ENCODE measurements at places on chromosomes 3 and 15. TPM values are rescaled to one million over a fixed set of nuclear protein-coding genes. Genes with fewer than 3 reads are reported as not detected.

DNA sequence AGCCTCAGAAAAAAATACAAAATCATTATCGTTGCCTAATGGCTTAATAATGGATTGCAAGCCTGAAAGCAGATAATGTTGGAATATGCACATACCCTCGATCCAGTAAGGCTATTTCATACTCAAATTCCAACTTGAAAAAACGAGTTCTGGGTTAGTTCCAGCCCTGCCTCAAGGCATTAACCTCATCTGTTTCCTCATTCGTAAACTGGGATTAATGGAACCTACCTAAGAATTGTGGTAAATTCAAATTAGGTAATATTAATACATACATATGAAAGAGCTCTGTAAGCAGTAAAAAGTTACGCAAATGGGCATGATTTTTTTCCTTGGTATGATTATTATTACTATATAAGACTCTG lies 107.5 kb downstream of the SRGAP3 start:
- DNase-seq, result no peak

GRCh38 chr3:178100908-178101307 lies 435.3 kb upstream of the KCNMB2 start:
- DNase-seq, result no peak

- DNase-seq, result no peak
These were observed 130.5 kb downstream of the FOXB1 start for GRCh38 chr15:60134609-60135008.

ANKRD34C gene
- total RNA-seq, result not detected

DCLK3 gene
- total RNA-seq, result not detected

- DNase-seq, result no peak
These were observed 4.6 kb downstream of the ERICH6 start for GRCh38 chr3:150699068-150699639.

GRCh38 chr15:76062286-76062685 lies 2.5 kb downstream of the TMEM266 start:
- no peak for DNase-seq

PAK6 gene
- total RNA-seq, result not detected

RARRES1 gene
- not detected for total RNA-seq

IL17RE gene
- total RNA-seq, result 0.24 TPM

GRCh38 chr15:77773903-77774302 lies 141.2 kb upstream of the LINGO1 start:
- no peak for DNase-seq

RHOV gene
- not detected for total RNA-seq

RASL12 gene
- not detected for total RNA-seq

DNA sequence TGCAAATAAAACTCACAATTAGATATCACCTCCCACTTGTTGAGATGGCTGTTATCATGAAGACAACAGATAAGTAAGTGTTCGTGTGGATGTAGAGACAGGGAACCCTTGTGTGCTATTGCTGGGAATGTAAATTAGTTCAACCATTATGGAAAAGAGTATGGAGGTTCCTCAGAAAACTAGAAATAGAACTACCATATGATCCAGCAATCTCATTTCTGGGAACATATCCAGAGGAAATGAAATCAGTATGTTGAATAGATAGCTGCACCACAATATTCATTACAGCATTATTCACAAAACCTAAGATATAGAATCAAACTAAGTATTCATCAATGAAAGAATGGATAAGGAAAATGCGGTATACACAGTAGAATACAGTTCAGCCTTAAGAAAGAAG lies 418.7 kb upstream of the CNTN6 start:
- DNase-seq, result no peak

GP5 gene
- 0.64 TPM for total RNA-seq

DNA sequence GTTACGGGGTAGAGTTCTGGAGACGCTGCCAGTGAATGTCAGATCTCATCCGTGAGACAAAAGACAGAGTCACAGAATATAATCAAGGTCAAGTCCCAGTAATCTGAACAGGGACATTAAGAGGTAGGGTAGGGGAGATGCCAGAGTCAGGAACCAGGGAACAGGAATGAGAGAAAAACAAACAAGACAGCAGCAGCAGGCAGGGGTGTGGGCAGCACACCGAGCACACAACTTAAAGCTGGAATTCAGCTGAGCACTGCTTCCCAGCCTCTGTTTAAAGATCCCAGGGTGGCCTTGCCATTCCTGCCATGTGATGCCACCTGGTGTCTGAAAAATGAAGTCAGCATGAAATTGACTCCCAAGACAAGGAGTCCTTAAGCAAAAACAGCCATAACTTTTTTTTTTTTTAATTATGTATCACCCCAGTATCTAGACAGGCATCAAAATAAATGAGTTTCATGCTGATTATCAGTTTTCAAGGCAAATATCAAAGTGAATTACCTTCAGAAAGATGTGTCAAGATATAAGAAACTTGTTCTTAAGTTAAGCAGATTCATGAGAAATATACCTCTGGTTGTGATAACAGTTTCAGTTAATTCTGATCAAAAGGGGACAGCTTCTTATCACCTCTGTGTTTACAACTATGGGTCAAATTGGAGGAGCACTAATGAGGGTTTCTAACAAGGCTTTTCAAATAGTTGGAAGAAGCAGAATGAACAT lies 203.7 kb downstream of the SLC9A9 start:
- DNase-seq, result peak; percentile 48

- DNase-seq, result no peak
These were observed 15.3 kb upstream of the ABHD17C start for GRCh38 chr15:80679804-80680175.

DNA sequence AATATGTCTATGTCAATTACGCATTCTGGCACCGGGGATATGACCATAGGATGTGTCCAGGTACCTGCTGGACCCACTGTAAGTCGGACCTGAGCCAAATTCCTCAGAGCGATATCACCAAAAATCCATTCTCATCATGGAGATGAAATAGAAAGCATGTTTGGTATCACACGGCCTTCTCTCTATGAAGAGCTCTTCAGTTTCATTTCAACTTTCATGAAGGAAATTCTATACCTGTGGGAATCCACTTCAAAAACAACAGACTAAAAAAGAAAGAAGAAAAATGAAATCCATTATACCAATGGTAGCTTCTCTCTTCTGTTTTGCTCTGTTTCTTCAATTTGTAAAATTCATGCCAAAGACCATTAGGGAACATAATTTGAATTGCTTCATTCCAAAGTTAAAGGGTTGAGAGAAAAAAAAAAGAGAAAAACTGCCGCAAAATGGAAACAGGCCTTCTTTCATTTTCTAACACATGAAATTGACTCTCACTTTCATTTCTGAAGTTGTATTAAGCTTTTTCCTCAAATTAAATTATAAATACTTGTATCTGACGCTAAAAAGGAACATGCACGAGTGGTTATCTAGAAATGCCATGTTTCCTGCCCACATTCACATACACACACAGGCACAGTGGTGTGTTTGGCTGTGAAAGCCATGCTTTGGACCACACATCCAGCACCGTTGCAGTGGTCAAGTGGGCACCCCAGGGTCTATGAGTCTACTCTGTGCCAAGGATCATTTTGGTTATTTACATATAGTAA lies 46.9 kb upstream of the DIPK2A start:
- DNase-seq, result no peak

ZNF148 gene
- total RNA-seq, result 22.2 TPM

DNA sequence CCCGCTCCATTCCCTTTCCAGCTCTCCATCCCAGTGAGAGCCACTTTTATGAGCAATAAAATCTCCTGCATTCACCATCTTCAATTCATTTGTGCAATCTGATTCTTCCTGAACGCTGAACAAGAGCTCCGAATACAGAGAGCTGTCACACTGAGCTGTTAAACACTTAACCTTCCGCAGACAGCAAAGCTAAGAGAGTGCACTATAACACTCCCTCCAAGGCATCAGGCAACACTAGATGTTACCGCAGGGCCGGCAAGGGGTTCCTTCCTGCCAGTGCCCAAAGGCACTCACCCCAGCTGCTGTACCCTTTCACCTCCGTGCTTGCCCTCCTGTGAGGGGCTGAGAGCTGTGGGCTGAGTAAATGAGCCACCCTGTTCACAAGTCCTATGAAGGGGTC lies 85.6 kb downstream of the BCHE start:
- no peak for DNase-seq

DNA sequence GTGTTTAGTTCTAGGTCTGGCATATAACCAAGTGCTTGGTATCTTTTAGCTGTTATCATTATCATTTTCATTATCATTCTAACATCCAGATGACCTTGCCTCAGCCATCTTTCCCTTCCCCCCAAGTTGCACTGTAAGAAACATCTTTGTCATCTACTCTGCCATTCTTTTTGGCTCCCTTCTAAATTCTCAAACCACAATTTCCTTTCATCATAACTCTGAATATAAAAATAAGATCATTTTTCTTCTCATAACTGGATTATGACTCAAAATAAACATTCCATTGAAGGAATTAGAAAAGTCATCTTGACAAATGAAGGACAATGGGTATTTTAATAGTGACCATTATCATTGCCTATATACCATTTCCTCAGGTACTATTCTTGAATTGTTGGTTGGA lies 786.2 kb downstream of the AGBL1 start:
- no peak for DNase-seq

A4GNT gene
- not detected for total RNA-seq

OCA2 gene
- not detected for total RNA-seq

DNA sequence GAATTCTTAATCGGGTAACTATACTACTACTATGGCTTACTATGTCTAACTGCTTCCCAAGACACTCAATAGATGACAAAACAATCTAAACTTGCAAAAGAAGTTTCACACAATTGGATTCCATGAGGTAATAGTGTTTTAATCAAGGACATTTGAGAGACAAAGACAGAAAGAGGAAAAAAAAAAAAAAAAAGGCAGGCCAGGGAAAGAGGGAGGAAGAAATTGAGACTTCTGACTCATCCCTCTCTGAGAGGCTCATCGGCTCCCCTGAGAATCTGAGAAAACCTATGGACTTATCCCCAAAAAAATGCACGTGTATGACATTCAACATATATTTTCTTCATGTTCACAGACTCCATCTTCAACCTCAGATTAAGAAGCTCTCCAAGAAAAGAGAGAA lies 61.0 kb downstream of the SCAPER start:
- DNase-seq, result no peak

CEMIP gene
- total RNA-seq, result not detected

GRCh38 chr3:11445883-11446282 lies 173.7 kb downstream of the ATG7 start:
- no peak for DNase-seq

C3orf22 gene
- total RNA-seq, result not detected

NLGN1 gene
- total RNA-seq, result not detected

DNA sequence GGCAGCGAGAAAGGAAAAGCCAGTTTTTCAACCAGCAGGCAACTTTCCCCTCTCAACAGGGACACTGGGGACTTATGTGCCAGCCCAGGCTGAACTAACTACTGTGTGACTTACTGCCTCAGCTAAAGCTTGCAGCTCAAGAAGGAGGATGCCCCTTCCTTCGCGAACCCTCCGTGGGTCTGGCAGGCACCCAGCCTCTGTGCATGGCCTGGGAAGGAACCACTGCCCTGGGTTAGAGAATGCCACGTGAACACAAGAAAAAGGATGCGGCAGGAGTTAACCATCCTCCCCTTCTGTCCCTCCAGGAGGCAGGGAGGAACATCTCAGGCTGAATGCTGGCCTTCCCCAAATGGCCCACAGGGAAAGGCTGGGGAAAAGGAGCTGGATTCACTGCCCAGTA lies 29.0 kb downstream of the CHDH start:
- DNase-seq, result no peak

SGO1 gene
- total RNA-seq, result 36.2 TPM

- DNase-seq, result no peak
These were observed 174.2 kb upstream of the ATP10A start for GRCh38 chr15:26037369-26037768.

DNA sequence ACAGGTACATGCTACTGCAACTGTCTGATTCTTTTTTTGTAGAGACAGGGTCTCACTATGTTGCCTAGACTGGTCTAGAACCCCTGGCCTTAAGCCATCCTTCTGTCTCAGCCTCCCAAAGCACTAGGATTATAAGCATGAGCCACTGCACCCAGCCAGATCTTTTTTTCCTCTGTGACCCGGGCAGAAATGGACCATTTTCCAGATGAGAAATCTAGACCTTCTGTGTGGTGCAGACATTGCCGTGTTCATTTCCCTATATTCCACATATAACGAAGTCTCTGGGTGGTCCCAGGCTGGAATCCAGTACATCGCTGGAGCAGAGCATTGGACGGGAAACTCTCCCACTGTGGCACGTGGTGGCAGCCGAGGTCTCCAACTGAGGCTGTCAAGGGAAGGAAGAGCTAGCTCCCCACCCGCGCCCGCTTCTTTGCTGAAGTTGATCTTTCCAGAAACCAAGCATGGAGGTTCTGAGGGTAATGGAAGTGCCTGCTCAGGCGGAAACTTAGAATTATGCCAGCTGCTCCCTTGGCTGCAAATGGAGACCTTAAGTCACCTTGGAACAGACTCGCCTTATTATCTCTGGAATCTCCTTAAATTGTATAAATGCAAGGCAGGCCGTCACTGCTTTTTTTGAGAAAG lies 23.1 kb upstream of the TXNRD3 start:
- DNase-seq, result no peak

DNA sequence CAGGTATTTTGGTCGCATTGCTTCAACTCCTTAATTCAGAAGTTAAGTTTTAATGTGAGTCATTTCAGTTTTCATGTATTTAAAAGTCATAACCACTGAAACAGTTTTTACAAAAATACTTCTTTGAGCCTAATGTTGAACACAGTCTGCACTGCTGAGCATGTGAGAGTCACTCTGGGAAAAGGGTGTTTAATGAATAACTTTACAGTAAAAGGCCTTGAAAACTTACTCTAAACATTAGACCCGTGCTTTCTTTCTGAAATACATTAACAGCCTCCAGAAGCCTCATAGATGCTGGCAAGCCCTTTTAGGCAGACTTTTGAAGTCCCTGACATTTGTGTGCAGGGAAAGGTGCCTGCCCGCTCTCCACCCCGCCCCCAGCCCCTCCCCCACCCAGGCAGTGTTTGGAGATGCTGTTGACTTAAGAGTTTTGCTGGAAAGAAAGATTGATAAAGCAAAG lies 68.9 kb upstream of the NR2F2 start:
- DNase-seq, result no peak

GRCh38 chr3:16801698-16802097 lies 83.1 kb upstream of the PLCL2 start:
- DNase-seq, result peak; percentile 27

DNA sequence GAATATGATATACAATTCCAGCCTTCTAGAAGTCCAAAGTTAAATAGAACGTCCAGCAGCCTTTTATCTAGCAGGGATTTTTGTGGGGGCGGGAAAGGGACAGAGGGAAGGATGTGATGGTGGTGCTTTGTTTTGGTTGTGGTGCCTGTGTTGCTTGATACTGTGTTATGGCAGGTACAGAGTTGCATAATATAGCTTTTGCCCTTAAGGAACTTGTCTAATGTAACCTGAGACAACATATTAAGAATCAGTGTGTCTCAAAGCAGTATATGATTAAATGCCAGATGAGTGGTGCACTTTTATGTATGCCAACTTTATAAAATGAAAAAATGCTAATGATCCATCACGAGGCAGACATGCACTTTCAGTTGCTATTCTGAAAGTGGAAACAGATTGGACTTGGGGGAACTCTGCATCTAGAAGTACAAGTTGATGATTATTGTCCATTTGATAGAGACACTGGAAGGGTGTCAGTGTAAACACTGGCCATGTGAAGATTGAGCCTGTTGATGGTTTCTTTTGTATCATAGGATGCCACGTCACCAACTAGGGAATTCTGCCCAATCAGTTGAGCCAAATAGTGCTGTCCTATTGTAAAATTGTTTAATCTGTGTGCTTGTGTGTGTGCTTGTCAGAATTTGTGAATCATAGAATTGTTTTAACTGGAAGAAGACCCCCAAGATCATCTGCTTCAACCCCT lies 23.0 kb downstream of the NEO1 start:
- no peak for DNase-seq

Measured in activated naive CD4-positive, alpha-beta T cell treated with anti-CD3 and anti-CD28 coated beads for 36 hours (primary cell).